Effector memory CD8-positive, alpha-beta T cell (primary cell): ENCODE measurements at places on chromosomes 1 and 21.

- DNase-seq, result no peak
These were observed 10.4 kb upstream of the TMEM200B start for GRCh38 chr1:29133861-29134694.

GRCh38 chr1:161013131-161013487, 7.8 kb downstream of the F11R start:
- no peak for DNase-seq

DNA sequence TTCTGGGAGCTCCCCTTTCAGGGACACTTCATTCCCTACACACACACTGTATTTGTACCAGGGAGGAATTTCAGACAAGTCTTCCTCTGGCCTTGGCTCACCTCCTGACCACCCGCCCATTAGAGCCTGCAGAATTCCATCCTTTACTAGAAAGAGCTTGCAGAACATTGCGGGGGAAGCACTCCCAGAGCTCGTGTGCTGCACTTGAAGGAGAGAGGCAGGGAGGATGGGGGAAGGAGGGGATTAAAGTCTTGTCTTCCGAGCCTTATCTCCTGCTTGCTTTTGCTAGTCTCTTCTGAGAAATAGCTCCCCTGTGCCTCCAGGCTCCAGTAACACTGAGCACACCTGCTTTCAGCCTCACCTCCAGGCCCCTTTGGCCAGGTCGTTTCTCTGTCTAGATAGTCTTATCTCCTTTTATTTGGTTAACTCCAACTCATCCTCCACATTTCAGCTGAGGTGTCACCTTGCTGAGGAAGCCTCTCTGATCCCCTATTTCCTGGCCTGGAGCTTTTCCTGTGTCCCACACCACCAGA, 62.0 kb downstream of the PCNX2 start:
- DNase-seq, result no peak

- DNase-seq, result no peak
These were observed 398.2 kb upstream of the RGS18 start for GRCh38 chr1:191760016-191760415.

GRCh38 chr1:221521686-221522085, 220.2 kb downstream of the DUSP10 start:
- no peak for DNase-seq
